ENCODE measurements at places on chromosomes 2 and 18.

DNA sequence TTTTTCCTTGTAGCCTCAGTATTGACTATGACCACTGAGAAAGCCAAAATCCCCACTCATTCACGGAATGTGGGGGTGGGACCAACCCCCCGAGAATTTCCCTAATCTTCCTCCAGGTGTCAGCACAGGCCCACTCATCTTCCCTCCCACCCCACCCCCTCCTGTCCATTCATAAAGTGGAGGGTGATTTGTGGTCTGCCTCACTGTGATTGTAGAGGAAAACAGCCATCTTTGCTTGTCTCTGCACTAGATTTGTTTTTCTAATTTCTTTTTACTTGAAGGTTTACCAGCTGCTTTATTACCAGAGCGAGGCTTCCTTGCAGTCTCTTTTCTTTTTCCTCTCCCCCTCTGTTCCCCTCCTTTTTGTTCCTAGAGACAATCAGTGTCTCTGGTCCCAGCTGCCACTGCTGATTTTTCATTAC is 171.8 kb downstream of the ICOS start:
- no peak overlapping the region for H3K4me3 ChIP-seq
- no peaks in the 10 kb centered on the region for H3K36me3 ChIP-seq
- peaks cover 21% of the 10 kb centered on the region for H3K27me3 ChIP-seq
- H3K4me1 ChIP-seq: no peaks in the 10 kb centered on the region
- no peak overlapping the region for H3K27ac ChIP-seq

DNA sequence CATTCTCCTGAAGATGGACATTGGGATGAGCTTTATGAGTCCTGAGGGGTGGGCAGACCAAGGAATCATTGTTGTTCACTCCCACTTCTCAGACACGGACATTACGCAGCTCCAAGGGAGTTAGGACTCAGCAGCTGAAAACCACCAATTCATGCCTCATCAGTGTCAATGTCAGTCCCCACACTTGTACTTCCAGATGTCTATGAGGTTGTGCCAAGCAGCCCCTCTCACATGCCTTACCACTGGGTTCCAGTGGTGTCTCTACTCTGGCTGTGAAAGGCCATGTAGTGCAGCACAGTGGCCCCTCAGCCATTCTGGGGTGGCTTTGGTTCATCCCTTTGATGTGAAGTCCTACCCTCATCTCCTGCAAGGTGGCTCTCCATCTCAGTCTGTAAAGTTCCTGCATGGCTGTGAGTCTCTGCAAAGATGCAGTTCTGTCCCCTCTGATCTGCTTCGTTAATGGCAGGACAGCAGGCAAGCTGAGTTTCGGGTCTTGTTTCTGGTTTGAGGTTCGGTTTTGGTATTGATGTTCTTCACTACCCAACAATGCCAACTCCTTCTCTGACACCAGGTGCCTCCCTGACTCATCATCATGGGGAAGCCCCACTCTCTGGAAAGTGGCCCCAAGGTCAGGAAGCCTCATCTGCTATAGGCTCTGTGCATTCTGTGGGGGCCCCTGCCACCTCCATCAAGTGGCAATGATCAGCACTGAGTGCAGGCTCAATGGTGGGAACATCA is 14.0 kb upstream of the COL6A3 start:
- no peak overlapping the region for H3K27ac ChIP-seq
- H3K4me3 ChIP-seq: no peak overlapping the region
- no peak for DNase-seq

DNA sequence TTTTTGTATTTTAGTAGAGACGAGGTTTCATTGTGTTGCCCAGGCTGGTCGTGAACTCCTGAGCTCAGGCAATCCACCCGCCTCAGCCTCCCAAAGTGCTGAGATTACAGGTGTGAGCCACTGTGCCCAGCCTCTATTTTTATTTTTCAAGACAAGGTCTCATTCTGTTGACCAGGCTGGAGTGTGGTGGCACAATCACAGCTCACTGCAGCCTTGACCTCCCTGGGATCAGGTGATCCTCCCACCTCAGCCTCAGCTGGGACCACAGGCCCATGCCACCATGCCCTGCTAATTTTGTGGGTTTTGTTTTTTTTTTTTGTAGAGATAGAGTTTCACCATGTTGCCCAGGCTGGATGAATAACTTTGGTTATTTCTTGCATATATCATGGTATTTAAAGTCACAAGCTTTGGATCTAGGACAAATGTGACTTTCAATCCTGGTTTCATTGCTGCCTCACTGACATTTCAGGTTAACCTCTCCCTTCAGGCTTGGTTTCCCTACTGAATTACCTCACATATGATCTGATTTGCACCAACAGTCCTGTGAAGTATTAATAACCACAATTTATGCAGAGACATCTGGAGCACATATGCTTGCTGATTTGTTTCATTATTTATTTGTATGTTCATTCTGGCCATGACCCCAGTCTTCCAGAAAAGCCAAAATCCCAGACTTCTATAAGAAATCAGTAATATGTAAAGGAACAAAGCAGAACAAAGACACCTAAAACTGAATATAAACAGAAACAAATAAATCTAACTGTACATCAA is 17.5 kb upstream of the RAB31 start:
- no peak overlapping the region for H3K27ac ChIP-seq
- no peak overlapping the region for H3K4me3 ChIP-seq
- H3K27me3 ChIP-seq: no peaks in the 10 kb centered on the region
- DNase-seq: no peak
- H3K36me3 ChIP-seq: no peaks in the 10 kb centered on the region
- peaks cover 5% of the 10 kb centered on the region for H3K4me1 ChIP-seq

GRCh38 chr2:73284296-73285158 is at the start of gene FBXO41:
Gene FBXO41 (minus strand): TSS chr2:73284478. CDS start chr2:73269630, 14,848 bp downstream.
- H3K36me3 ChIP-seq: peaks cover 9% of the 10 kb centered on the region
- peak within 1 kb of the TSS; percentile 76 for H3K4me3 ChIP-seq
- H3K27ac ChIP-seq: peak within 1 kb of the TSS; percentile 91
- H3K4me1 ChIP-seq: peaks cover 36% of the 10 kb centered on the region
- no peaks in the 10 kb centered on the region for H3K27me3 ChIP-seq

Data from HCT116 (cell line).